ENCODE measurements at places on chromosomes 7 and 10.

DNA sequence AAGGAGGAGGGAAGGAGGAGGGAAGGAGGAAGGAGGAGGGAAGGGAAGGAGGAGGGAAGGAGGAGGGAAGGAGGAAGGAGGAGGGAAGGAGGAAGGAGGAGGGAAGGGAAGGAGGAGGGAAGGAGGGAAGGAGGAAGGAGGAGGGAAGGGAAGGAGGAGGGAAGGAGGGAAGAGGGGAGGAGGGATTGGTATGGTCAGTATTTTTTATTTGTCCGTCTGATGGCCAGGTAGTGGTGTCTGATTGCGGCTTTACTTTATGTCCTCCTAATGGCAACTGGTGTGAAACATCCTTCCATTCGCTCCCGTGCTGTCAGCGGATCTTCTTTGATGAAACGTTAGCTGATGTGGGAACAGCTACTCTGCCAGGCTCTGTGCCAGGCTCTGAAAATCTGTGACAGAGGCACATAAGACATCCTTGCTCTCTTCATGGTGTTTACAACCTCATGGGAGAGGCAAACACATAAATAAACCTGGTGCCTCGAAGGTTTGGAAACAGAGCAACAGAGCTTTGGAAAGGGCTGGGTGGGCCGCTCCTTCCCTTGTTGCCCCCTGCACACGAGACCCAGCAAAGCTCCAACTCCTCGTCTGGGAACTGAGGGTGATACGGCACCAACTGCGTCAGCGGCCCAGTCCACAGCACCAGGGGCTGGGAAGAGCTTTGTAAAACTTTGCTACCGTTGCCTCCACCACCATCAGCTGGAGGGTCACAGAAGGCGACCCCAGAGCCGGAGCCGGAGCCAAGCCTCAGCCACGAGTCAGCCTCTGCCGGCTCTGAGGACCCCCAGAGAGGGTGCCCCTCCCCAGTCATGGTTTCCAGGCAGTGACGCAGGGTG, 40.3 kb downstream of the PDGFA start:
- DNase-seq: no peak

GRCh38 chr7:32507414-32507813, 12.1 kb downstream of the AVL9 start:
- no peak for DNase-seq

DNA sequence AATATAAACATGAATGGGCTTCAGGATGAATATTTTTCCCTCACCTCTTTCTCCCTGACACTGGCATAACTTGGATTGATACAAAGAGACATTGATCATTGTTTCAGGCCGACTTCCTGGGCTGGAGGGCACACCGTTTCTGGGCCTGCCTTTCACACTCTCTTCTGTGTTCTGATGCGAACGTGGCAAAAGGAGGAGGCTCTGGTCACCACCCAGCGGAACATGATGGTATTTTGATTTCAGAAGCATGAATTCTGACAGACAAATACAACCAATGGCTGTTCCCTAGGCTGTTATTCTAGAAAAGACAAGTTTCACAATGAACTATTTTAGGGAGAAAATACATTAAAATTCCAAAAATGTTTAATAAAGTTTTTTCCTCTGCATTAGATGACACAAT, 534.5 kb upstream of the MKI67 start:
- no peak for DNase-seq

- DNase-seq: no peak
These were observed 1.9 kb downstream of the VGF start for GRCh38 chr7:101163279-101164070.

DNA sequence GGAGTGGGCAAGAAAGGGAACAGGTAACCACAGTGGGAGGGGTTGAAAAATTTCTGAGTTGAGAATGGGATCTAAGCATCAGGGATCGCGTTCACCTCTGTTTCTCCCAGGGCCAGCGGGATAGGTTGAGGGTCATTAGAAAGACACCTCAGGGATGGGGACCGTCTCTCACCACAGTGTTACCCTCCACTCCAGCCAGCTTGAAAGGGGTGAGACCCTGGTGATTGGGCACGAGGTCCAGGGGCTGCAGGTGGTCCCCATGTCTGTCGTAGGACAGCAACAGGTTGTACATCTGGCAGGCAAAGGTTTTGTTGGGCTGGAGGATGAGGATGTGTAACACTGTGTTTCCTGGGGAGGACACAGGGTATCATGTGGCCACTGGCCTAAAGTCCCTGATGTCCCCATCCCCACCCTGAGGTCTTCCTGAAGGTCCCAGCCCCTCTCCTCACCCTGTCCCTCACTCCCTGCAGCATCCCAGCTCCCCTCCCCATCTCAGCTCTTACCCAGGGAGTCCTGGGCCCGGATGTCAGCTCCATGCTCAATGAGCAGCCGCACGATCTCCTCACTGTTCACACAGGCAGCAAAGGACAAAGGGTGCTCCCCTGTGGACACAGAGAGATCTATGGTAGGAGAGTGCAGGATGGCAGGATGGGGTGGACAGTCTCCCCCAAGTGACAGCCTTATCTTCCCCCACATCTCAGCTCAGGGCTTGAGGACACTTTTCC, 9.1 kb downstream of the TRPV6 start:
- DNase-seq: no peak

DNA sequence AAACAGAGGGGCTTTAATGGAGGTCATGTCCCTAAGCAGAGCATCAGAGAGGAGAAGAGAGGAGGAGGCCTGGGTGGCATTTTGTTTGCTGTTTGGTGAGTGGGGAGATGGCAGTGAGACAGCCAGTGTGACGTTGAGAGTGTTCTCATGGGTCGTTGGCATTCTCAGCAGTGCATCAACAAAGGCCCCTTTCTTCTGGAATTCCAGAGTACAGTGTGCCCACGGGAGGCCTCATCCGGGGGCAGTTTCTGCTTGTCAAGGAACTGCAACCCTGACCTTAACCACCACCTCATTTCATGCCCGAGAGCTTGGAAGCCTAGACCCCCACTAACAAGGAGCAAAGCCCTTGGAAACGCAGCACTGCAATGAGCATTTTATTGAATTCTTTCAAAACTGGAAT, 92.9 kb downstream of the CELF2 start:
- no peak for DNase-seq

DNA sequence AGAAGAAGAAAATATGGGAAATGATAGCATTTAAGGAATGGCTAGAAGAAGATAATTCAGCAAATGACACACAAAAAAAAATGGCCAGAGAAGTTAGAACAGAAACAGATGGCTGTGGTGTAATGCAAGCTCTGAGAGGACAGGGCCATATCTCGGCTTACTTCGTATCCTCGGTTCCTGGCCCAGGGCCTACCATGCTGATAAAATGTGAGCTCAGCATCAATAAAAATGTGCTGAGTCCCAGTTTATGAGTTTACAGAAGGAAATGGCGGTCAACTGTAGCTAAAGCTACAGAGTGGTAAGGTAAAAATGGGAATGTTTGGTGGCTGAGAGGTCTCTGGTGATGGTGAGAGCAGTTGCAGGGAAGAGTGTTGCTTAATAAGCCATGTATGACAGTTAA, 40.8 kb downstream of the HBP1 start:
- no peak for DNase-seq

DNA sequence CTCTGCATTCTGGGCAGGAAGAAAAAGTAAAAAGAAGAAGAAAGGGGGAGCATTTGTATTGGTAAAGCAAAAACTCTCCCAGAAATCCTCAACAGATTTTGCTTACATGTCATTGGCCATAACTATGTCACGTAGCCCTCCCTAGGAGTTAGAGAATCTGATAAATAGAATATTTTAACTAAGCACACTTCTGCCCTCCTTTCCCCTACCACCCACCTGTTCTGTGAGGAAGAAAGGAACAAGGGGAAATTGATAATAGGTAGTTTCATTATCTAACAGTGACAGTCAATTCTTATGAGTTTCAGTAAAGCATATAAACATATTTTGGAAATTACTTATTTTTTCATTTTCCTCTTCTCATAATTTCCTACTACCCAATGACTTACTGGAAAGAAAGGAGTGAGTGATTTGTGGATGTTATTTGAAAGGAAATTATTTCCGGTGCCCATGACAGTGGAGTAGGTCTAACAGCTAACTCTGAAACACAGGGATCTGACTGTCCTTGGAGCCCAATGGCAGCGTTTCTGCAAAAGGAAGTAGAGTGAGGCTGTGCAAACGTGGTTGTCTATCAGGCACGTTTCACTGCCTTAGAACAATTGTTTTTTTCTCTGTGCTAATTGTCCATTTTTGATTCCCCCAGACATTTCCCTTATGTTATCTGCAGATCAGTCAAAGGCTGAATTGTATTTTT, 128.6 kb upstream of the MDFIC start:
- no peak for DNase-seq

- no peak for DNase-seq
These were observed 89.8 kb upstream of the SAMD8 start for GRCh38 chr10:75021379-75022249.

- DNase-seq: no peak
These were observed 105.3 kb upstream of the TPK1 start for GRCh38 chr7:144941127-144941526.

DNA sequence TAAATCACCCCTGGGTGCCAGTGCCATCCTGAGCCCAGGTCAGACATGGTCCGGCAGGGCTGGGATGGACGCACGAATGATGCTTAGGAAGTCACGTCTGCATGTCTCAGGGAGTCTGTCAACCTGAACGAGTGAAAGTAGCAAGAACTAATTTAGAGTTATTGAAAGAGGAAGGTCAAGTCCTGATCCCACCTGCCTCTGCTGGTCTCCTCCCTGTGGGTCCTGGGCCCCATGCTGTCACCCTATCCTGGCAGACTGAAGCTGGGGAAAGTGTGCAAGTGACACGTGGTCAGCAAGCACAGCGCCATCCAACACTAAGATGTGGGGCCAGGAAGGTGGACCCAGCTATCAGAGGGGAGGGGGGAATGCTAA, 26.1 kb upstream of the GRID1 start:
- DNase-seq: no peak

GRCh38 chr10:7561216-7561893, 105.4 kb downstream of the ITIH5 start:
- DNase-seq: no peak

DNA sequence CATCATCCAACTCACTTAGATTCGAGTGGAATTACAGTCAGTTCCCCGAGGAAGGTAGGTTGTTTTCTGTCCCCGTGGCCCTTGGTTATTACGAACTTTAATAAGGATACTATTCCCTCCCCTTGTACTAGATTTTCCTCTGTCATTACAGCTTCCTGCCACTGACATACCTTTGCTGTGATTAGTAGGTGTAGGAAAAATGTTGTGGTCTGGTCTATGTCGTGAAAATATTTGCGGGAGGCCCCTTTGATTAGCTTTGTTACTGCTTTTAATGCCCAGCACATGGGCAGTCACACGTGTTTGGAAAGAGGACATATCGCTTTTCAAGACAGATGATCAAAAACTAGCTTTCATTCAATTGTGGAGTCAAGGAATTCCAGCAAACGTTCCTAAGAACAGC, 92.2 kb downstream of the GATA3 start:
- DNase-seq: no peak

DNA sequence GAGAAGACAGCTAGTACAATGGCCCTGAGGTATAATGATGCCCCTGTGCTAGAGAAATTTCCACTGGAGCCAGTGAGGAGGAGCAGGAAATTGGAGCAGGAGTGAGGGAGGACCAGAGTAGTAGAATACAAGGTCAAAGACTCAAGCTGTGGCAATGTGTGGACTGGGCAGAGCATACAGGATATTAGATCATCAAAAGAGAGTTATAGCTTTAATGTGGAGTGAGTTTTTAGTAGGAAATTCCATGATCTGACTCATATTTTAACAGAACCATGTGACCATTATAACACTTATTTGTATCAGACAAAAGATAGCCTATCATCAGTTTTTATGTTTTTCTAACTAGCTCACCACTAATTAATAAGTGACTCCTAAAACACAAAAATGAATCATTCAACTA, 154.1 kb downstream of the DGKB start:
- DNase-seq: no peak

- no peak for DNase-seq
These were observed 825 bp downstream of the ADRB1 start for GRCh38 chr10:114044247-114045135.

GRCh38 chr7:84669177-84669732, 474.7 kb upstream of the SEMA3A start:
- DNase-seq: no peak

GRCh38 chr7:66950763-66951162, 29.7 kb downstream of the TMEM248 start:
- no peak for DNase-seq

DNA sequence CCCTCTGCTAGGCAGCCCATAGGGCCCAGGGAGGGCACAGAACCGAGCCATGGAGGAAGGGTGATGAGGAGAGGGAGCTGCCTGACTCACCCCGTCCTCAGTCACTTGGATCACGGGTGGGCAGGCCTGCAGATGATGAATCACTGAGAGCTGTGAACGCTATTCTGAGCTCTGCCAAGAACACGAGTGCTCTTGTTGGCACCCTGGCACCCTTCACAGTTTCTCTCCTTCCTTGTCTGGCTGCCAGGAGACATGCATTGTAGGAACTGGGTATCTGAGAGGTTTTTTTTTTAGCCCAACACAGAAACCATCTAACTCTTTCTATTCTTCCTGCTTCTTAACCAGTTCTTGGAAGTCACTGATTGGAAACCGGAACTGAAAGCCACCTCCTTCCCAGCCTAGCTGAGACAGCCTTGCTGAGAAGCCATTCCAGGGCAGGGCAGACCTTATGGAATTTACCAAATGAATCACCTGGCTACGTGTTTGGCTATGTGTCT, 82.1 kb downstream of the SLC37A3 start:
- no peak for DNase-seq

DNA sequence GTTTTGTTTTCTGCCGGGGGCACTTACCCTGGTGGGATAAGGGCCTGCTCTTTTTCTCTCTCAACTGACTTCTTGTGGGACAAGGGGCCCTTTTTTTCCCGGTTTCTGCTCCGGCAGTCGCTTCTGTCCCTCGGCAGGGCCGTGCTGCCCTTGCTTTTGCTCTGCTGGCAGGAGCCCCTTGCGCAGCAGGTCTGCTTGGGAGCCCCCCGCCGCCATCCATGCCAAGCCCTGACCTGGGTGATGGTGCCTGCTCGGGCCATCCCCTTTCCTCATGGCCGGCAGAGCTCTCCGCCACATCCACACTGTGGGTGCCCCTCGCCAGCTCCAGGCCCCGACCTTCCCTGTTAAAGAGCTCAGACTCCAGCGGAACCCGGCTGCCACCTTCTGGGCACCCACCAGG, 47.0 kb upstream of the ZNF32 start:
- DNase-seq: no peak

DNA sequence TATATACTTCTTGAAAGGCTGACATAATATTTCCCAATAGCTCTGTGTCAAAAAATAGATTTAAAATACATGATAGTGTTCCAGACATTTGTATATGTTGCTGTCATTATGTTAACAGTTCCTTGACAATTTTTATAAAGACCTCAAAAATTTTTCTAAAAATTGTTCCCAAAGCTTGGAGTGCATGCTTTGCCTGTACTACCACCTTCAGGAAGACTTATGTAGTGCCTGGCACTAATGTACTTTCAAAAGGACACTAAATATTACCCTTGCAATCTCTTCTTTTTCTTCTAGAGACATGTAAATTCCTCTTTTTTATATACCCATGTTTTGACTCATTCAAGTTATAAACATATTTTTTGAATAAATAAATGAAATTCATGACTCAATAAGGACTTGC, 48.0 kb upstream of the SP8 start:
- no peak for DNase-seq

Data from SIG-M5 (cell line).